ENCODE measurements at places on chromosomes 4 and X. TPM values are rescaled to one million over a fixed set of nuclear protein-coding genes. Genes with fewer than 3 reads are reported as not detected.

Gene TRIM75
- not detected for total RNA-seq

DNA sequence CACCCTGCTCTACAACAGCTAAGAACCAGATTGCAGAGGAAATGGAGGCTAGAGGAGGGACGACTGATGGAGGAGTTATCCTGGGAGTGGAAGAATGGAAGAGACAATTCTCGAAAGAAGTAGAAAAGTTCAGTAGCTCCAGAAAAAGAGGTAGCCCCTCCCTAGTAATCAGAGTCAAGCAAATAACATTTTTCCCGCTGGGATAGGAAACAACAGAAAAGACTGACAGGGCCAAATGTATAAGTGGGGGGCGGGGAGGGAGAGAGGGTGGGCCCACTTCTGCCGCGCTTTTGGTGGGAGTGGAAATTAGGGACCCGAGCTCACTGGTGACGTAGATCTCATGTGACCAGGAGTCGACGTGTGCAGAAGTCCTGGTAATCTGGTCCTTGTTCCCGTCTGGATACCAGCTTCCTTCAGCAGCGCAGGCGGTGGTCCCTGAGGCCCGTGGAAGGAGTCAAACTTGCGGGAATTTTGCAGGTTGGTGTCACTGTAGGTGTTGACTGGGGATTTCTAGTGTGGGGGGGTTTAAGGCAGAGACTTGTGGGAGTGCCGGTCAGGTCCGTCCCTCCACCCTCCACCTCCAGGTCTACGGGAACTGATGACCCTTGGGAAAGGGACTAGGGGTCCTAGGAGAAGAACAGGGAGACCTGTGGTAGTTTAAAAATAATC is at the start of gene TCEAL9:
Gene TCEAL9 (plus strand): TSS at position 377 of the 669 bp plus-strand sequence. CDS start 1,179 bp downstream, outside the sequence.
- DNase-seq: no peak

GRCh38 chr4:85826060-85826678 is 351.2 kb downstream of the ARHGAP24 start:
- no peak for DNase-seq

Gene KLB
- total RNA-seq: 7.4 TPM

Gene SMIM43
- not detected for total RNA-seq

Gene POLR2B
- 66.9 TPM for total RNA-seq

- no peak for DNase-seq
These were observed 76.1 kb downstream of the CLDN22 start for GRCh38 chr4:183244019-183244418.

GRCh38 chr4:18039113-18039512 is 17.6 kb upstream of the LCORL start:
- DNase-seq: no peak

Gene SRPK3
- 0.74 TPM for total RNA-seq

Gene IQSEC2
- total RNA-seq: 15.4 TPM

DNA sequence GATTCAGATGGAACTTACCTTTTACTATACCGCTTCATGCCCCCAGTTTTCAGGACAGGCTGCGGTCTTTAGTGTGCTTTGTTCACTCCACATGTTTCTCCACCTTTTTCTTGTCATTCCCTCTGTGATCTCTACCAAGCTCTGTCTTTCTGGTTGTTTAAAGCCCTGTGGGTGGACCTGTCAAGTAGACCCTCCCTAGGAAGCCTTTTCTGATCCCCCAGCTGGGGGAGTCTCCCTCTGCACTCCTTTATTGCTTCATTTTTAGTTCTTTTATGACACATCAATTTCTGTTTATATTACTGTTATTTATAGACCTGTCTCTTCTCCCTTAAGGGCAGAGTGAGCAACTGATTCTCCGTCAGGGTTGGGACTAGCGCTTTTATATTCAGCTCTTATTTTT is 150.2 kb downstream of the C4orf33 start:
- DNase-seq: no peak

- DNase-seq: no peak
These were observed 36.7 kb upstream of the HDAC8 start for GRCh38 chrX:72609313-72609712.

GRCh38 chr4:23144707-23145106 is 452.0 kb downstream of the GBA3 start:
- DNase-seq: no peak

- no peak for DNase-seq
These were observed 25.2 kb upstream of the ADD1 start for GRCh38 chr4:2818351-2818939.

DNA sequence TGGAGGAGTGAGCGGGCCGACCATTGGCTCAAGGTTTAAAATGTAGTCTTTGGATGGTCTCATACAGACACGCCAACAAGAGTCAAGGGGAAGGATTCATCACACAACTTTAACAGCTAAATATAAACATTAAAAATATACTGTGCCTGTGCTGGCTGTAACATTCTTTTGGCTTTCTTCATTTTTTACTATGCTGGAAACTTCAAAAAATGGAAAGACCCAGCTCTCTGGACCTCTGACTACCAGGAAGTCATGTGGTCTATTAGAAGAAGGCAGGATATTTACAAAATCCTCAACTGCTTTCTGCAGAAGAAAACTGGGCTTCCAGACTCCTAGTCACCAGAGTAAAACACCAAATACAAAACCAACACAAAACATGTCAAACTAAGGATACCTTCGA is 49.8 kb upstream of the KLF3 start:
- no peak for DNase-seq

GRCh38 chrX:67543818-67544217 is at the start of gene AR:
Gene AR, plus strand, starts transcription at chrX:67544021. Its CDS starts 1,126 bp downstream, at chrX:67545147.
- DNase-seq: peak; percentile 90

DNA sequence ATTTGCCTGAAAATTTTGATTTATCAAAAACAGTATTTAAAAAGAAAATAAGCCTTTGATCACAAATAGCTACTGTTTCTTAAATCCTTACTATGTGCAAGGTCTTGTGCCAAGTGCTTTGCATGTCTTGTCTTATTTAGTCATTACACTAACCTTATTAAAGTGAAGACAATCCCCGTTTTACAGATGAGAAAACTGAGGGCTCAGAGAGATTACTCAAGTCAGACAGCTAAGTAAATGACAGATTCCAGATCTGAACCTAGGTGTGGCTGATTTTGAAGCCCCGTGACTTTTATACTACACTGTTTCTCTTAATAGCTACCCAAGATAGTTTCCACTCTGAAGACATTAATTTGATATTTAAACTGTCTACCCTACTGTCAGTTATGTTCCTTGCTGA is 38.2 kb downstream of the AFF2 start:
- no peak for DNase-seq

DNA sequence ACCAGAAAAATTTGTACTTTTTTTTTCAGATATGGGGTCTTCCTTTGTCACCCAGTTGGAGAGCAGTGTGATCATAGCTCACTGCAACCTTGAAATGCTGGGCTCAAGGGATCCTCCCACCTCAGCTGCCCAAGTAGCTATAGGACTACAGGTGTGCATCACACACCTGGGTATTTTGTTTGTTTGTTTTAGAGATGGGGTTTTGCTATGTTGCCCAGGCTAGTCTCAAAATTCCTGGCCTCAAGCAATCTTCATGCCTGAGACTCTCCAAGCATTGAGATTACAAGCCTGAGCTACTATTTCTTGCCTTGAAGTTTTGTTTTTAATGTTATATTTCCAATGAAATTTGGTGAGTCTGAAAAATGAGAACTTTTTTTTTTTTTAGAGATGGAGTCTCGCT is 847.8 kb downstream of the TRIML1 start:
- no peak for DNase-seq

- no peak for DNase-seq
These were observed 57.7 kb upstream of the UGT2B7 start for GRCh38 chr4:69038582-69038981.

- no peak for DNase-seq
These were observed 231.0 kb downstream of the LDB2 start for GRCh38 chr4:16667464-16667863.

Data from mesenteric fat pad (tissue), 1 donor.